NCI-H1105 (cell line): ENCODE measurements at places on chromosomes 2 and 18.

DNA sequence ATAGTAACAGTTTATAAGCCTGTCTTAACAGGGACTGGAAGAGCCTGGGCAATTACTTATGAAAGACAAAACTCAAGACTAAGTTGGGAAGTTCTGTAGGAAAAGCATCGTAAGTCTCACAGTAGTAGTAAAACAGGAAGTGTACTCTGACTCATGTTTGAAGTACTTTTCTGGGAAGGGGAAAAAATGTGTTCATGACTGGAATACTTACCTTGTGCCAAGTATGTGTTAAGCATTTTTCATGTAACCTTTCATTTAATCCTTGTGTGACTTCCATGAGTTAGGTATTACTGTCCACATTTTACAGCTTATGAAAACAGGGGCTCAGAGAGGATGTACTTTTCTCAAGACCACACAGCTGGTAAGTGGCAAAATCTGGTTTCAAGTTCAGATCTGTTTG is 13.7 kb upstream of the SKOR2 start:
- DNase-seq = no peak

GRCh38 chr2:101148777-101149176 is 2.4 kb downstream of the TBC1D8 start:
- DNase-seq = no peak

- no peak for DNase-seq
These were observed 225.4 kb upstream of the FBXO11 start for GRCh38 chr2:48131539-48132270.

GRCh38 chr2:8581601-8582041 is 100.2 kb upstream of the ID2 start:
- no peak for DNase-seq

DNA sequence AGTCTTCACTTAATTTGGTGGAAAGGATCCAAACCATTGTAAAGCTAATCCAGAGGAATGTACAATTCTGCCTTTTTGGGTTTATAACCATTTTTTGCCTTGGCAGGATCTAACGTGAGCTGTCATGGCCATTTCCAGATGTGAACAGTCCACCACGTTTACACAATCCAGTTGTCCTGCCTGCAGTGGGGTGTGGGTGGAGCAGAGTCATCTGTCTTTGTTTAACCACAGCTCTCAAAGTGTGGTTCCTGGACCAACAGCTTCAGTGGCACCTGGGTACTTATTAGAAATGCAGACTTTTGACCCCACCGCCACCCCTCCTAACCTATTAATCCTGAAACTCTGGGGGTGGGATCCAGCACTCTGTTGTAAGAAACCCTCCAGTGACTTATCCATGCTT is 35.9 kb downstream of the FHOD3 start:
- DNase-seq = no peak

DNA sequence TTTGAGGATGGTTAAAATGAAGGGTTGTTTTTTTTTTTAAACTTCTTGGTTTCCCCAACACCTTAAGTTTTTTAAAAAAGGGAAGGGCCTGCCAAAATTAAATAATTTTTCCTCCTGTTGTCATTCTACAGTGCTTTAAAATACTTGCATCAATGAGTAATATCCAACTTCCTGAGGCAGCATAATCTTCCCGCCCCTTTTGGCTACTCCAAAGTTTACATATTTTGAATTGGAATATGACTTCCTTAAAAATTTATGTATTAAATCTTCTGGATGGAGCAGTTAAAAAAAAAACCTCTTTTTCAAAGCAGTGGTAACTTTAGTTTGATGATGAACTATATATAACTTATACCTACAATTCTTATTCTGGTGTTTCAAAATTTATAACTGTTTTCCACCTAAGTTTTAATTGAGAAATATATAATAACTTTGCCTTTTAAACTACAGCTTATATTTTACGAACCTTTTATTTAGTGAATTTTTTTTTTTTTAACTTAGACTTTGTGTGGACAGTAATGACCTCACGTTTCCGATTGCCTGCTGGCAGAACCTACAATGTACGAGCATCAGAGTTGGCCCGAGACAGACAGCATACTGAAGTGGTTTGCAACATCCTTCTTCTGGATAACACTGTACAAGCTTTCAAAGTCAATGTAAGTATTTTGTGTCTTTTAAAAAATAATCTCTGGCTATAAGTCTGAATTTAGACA is 49.8 kb downstream of the PTPN4 start:
- DNase-seq = no peak

GRCh38 chr18:22019193-22019592 is 150.2 kb upstream of the GATA6 start:
- DNase-seq = no peak

DNA sequence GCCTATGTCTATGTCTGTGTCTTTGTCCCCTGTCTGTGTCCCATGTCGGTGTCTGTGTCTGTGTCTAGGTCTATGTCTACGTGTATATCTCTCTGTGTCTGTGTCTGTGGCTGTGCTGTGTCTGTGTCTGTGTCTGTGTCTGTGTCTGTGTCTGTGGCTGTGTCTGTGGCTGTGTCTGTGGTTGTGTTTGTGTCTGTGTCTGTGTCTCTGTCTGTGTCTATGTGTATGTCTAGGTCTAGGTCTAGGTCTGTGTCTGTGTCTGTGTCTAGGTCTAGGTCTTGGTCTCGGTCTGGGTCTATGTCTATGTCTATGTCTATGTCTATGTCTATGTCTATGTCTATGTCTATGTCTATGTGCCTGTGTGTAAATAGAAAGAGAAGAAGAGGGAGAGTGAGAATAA is 11.9 kb downstream of the IL1R2 start:
- no peak for DNase-seq

- no peak for DNase-seq
These were observed 12.9 kb downstream of the RAMP1 start for GRCh38 chr2:237872178-237872887.
